ENCODE measurements at places on chromosomes 12 and 14. TPM values are rescaled to one million over a fixed set of nuclear protein-coding genes. Genes with fewer than 3 reads are reported as not detected.

LIN7A gene
- total RNA-seq: 0.21 TPM

KRT3 gene
- not detected for total RNA-seq

IGF1 gene
- total RNA-seq: 0.24 TPM

SPIC gene
- not detected for total RNA-seq

GPRC5D gene
- not detected for total RNA-seq

NT5DC3 gene
- 9.7 TPM for total RNA-seq

ZDHHC22 gene
- total RNA-seq: 0.40 TPM

NPFF gene
- total RNA-seq: not detected

GRCh38 chr14:51294951-51295525 is 55.0 kb downstream of the TMX1 start:
- no peak for DNase-seq

DNA sequence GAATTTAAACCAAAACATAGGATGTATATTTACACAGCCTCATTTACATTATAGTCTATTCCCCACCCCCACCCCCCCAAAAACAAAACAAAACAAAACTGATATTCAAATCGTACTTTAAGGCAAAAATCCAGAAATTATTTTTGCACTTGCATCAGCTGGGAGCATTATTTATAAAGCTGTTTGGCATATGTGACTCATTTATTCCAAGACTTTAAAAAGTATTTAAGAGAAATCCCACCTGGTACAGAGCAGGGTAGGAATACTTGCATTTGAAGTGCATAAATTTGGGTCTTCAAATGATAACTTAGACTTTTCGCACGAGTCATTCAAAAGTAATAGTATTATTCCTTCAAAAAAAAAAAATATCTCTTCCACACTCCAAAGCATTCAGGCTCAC is 1.1 kb downstream of the KLHL28 start:
- DNase-seq: peak; percentile 12

DNA sequence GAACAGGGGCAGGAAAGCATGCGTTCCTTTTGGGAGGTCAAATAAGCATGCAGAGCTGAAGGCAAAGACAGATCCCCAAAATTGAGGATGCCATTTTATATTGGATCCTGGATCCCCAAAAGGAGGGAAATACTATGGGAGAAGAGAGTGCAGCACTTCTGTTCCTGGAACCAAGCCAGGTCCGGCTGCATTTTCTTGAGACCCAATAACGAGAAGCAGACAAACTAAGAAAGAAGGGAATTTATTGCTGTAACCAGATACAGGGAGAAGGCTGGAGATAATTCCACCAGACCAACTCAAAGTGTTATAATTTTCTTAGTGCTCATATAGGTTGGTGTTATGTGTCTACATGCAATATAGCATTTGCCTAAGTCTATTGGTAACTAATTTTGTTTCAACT is 60.8 kb downstream of the PDE6H start:
- DNase-seq: no peak

DNA sequence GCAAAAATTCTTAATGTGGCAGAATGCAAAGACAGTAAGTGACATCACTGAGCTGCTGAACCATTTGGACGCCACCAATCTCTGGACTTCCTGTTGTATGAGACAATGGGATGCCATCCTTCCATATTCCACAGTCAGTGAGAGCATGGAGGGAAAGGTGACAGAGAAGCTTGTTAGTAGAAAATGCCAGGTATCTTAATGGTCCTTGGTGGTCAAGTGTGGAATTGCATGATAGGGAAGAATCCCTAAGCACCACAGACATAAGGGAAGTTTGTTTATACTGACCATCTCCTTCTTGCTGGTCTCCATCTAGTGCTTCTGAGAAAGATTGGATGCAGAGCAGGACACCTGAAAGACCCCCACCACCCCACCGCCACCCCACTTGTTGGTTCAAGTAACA is 1410.0 kb upstream of the TMEM132C start:
- DNase-seq: no peak

GRCh38 chr14:56514663-56515371 is 64.8 kb upstream of the TMEM260 start:
- peak; percentile 49 for DNase-seq

- DNase-seq: peak; percentile 13
These were observed 204.5 kb upstream of the TBX3 start for GRCh38 chr12:114888448-114888847.

DNA sequence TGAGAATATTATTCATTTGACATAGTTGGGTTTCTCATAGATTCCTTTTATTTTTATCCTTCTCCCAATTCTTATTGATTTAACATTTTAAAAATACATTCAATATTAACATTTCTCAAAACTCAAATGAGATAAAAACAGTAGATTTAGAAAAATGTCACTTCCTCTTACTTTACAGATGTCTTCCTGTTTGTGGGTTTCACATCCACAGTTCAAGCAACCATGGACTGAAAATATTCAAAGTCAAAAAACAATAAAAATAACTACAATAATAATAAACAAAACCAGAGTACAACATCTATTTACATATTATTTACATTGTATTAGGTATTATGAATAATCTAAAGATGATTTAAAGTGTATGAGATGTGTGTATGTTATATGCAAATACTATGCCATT is 111.3 kb upstream of the SLC16A7 start:
- DNase-seq: no peak

- DNase-seq: no peak
These were observed 322.7 kb downstream of the CEP128 start for GRCh38 chr14:80618751-80619329.

DNA sequence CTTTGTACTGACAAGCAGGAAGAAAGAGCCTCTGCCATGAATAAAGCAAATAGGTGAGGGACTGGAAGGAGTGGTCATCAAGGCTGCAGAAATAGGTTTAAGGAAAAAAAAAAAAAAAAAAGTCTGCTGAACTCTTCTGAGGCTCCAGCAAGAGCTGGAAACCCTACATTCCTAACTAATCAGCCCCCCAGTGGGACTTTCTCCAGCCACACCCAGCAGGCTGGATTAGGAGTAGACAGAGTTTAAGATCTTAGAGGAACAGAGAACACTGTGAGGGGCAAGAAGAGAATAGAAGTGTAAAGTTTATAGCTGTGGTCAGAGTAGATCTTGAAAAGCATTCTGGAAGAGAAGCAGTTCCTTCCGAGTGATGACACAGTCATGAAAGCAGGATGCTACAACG is 66.4 kb downstream of the ATXN2 start:
- DNase-seq: no peak

- no peak for DNase-seq
These were observed 203.3 kb upstream of the CRY1 start for GRCh38 chr12:107296681-107297089.

GRCh38 chr12:132477017-132477702 is 12.8 kb upstream of the FBRSL1 start:
- peak; percentile 97 for DNase-seq

DNA sequence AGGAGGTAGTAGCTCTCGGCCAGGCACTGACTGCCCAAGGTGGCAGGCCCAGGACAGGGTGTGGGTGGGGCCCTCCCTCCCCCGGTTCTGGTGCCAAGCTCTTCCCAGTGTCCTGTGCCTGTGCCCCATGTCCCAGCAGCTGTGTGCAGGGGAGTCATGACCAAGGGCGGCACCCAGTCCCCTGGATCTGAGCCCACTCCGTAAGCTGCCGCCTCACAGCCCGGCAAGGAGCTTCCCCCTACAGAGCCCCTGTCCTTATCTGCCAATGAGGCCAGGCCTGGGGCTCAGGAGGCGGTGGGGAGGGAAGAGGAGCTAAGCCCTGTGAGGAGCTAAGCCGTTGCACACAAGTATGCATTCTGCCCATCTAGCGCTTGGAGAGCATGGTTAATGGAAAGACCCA is 5.6 kb upstream of the C14orf180 start:
- DNase-seq: no peak

GRCh38 chr14:88616697-88617096 is 53.9 kb downstream of the ZC3H14 start:
- no peak for DNase-seq

All from myocyte (in vitro differentiated cells).